ENCODE measurements at places on chromosomes 4 and X.
A peak's percentile ranks its signal among the peaks of the same experiment; 100 is the strongest.

GRCh38 chr4:2419814-2420213, 1.1 kb downstream of the CFAP99 start:
- no peak for DNase-seq

GRCh38 chrX:18664947-18665346, 7.0 kb downstream of the RS1 start:
- DNase-seq: no peak

DNA sequence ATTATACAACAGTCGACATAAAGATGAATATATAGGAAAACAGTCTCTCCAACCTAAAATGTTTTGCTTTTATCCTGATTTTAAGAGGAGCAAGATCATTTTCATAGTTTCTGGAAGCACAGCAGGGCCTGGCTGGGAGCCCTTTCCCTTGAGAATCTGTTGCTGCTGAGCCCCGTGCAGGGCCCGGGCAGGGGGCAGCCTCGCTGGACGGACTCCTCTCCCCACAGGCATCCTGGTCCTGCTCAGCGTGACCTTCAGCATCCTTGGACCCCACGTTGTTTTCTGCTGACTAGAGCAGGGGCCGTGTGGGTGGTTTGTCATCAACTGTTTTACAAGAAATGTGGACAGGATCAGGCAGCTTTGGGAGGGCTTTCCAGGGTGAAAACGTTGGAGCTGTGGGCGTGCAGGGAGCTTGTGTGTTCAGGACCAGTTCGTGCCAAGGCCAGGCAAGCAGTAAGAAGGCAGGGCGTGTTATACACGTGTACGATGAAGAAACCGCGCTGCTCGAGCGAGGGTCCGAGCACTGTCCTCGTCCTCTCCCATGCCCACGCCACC, 25.0 kb downstream of the CPZ start:
- no peak for DNase-seq

GRCh38 chrX:24566240-24566639, 80.9 kb downstream of the PCYT1B start:
- no peak for DNase-seq

GRCh38 chrX:32987142-32987541, 224.2 kb downstream of the DMD start:
- DNase-seq: no peak

- no peak for DNase-seq
Measured at GRCh38 chr4:82797040-82797404, 1.6 kb downstream of the SCD5 start.

GRCh38 chr4:48187813-48188212, 53.8 kb upstream of the TXK start:
- no peak for DNase-seq

- DNase-seq: no peak
Measured at GRCh38 chr4:127630152-127630551, 2.6 kb upstream of the INTU start.

- DNase-seq: no peak
Measured at GRCh38 chr4:16019649-16020048, 56.7 kb upstream of the FGFBP2 start.

GRCh38 chrX:37378830-37379229, 29.7 kb downstream of the PRRG1 start:
- DNase-seq: no peak

- no peak for DNase-seq
Measured at GRCh38 chrX:117987373-117987772, 129.2 kb downstream of the KLHL13 start.

DNA sequence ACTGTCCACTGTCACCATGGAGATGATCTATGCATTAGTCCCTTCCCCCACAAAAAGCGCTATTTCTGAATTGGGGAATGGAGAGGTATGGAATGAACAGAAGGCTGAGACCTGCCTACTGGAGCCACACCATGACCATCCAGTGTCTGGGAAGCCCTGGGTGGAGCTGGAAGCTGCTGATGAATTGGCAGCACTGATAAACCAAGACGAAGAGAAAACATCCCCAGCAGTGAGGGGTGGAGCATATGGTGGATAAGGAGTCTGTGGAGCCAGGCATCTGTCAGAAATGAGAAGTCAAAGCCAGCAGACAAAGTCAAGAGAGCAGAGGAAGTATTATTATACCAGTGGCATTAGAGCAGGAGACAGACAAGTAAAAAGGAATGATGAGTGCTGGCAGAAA, 13.2 kb downstream of the CC2D2A start:
- DNase-seq: no peak

DNA sequence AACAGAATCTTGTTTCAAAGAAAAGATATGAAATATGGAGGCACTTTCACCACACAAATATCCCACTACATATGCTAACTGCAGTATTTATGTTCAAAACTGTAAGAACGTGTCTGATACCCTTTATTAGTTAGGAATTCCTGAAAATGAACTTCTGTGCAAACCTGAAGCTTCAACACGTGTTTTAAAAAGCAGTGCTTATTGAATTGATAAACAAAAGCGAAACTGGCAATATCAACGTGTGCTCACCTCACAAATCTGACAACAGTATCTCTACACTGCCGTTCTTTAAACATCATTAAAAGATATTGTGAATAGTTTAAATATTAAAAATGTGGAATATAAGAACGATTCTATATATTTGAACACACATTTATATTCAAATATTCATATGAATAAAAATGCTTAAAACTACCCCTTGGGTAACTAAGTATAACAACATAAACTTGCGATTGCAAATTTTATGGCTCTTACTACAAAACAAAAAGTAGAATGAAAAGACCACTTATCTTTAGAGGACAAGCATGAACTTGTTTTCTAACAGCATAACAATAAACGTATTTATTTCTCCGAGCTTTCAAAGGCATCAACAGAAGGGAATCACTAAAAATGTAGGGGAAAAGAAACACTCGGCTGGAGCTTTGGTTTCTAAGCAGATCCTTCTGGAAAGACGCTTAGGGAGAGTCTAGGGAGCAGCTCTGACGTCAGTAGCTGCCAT, at the start of gene LRP2BP:
Gene LRP2BP, minus strand, starts transcription at position 687 of the 718 bp plus-strand sequence. CDS start 17,738 bp downstream, outside the sequence.
- no peak for DNase-seq

DNA sequence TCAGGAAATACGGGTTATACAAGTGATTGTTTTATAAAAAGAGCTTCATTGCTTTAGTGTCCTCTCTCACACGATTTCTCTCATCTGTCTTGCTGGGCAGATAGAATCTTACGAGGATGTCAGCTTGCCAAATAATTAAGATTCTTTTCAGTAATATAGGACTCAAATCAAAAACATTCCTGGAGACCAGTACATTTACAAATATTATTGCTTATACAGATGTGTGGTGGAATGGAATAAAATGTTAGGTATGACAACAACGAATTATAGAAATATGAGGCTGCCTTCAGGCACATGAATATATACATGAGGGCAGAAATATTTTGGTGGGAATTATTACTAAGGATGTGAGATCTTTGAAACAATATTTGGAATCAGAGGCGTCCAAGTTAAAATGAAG, 88.9 kb downstream of the GC start:
- no peak for DNase-seq

DNA sequence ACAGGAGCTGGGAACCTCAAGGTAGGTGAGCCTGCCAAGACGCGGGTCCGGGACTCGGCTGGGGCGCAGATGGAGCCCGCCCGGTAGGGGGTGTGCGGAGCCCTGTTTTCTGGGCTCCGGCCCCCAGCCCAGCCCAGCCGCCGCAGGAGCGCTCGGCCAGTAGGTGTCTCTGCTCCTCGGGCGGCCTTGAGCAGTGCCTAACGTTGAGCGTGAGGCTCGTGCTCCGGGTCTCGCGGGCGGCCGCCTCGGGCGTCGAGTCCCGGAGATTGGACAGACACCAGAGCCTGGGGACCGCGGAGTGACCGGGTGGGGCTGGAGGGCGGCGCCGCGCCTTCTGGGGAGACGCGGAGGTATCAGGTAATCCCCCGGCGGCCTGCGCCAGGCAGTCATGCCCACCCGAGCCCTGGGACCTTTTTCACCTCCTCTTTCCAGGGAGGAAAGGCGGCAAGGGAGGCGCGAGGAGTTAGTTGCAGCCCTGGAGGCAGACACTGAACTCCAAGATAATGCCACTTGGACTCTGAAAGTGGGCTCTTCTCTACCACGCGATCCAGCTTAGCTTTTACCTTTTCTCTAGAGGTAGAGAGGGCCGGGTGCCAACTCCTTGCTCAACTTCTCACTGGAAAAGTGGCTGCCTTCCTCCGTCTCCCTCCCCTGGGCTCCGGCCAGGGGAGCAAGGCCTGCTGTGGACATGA, 14.5 kb upstream of the FGG start:
- no peak for DNase-seq

DNA sequence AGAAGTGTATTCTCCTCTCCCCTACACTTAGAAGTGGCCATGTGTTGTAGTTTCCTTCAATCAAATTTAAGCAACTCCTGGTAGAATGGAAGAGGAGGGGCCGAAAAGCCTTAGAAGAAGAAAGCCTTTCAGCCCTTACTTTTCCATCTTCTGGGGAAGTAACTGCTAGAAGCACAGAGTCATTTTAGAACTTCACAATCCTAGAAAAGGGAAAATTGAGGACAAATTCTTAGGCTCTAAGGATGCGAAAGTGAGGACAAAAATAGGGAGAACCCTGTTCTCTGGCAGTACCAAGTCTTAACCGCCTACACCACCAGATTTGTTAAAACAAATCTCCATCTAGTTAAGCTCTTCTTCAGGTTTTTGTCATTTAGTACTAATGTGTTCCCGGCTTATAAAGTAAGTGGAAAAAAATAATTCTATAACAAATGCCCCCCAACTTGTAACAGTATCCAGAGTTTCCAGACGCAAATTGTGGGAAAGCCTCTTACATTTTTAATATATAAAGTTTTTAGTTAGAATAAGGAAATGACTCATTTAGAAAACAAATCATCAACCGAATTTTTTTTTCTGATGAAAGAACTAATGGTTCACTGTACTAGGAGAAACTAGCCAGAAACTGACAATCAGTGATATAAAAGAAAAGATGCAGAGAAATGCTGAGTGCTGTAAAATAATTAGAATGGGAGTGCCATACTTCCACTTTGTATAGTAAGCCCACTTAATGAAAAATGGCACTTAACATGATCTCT, 76.0 kb downstream of the ARAP2 start:
- no peak for DNase-seq

DNA sequence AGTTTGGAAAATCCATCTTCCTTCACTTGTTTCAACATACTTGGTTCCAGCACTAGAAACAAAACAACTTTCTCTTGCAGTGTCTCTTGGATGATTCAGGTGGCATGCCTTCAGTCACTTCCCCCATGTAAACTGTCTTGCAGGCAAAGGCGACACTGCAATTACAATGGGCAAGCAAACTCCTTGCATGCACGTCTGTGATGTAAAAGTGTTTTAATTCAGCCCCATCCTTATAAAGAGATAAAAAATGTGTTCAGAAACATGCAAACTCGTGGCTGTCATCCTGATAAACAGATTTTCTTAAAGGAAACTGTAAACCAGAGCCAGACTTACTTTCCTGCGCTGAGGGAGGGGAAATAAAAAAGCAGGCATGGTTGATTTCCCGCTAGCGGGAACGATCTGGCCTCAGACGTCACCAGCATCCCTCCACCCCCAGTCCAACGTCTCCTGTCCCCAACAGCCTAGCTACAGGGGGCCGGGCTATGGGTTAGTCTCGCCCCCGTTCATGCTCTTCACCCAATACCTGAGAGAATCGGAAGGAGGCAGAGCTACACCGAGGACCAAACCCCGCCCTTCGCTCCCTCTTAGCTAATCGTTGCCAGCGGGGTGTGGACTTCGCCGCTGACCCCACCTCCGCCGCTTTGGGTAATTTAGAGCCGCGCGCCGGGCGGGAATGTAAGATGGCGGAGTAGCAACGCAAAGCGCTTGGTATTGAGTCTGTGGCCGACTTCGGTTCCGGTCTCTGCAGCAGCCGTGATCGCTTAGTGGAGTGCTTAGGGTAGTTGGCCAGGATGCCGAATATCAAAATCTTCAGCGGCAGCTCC, at the start of gene PRPS1:
Gene PRPS1, plus strand, starts transcription at position 673 of the 824 bp plus-strand sequence. Its CDS starts 119 bp downstream, at position 792.
- DNase-seq: peak; percentile 79

- peak; percentile 89 for DNase-seq
Measured at GRCh38 chr4:134027931-134028330, 173.7 kb downstream of the PABPC4L start.

DNA sequence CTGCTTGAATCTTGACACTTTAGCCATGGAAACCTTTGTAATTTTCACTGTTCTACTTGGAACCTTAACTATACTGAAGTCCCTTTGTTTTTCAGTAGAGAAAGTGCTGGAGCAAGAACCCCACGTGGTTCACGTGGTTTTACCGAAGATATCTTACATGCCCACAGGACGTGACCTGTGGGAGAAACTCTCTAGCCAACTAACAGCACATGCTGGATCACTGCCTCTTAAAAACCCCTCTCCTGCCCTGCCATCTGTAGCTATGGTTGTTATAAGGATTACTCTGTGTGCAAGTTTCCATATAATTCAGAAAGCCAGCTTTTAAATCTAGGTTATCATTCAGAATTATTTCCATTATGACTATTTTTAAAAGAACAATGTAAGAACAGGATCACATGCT, 30.2 kb downstream of the SPANXD start:
- DNase-seq: no peak

DNA sequence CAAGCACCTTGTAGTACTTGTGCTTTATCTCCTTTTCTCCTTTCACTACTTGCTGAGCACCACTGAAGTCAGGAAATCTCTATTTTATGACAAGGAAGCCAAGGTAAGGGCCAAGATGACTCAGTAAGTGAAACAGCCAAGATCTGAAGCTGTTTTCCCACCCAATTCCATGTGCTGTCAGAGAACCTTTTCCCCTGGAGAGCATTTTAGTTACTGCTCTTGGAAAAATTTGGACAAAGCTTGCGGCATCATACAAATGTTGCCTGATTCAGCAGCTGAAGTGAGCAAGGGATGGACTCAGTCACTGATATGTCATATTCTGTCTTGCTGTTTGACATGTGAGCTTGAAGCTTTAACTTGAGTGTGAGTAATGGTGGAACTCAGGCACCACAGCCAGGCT, 391.4 kb downstream of the RAB28 start:
- no peak for DNase-seq

DNA sequence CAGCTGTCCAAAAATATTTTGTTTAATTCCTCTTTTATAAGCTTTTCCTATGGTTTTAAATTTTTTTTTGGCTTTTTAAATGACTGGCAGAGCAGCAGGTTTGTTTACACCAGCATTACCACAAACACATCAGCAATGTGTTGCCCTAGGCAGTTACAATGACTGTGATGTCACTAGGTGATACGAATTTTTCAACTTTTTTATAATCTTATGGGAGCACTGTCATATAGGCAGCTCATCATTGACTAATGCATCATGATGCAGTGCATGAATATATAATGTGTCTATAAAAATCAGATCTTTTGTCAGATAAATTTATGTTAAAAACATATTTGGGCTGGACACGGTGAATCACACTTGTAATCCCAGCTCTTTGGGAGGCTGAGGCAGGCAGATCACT, 231.6 kb upstream of the SLIT2 start:
- DNase-seq: no peak

DNA sequence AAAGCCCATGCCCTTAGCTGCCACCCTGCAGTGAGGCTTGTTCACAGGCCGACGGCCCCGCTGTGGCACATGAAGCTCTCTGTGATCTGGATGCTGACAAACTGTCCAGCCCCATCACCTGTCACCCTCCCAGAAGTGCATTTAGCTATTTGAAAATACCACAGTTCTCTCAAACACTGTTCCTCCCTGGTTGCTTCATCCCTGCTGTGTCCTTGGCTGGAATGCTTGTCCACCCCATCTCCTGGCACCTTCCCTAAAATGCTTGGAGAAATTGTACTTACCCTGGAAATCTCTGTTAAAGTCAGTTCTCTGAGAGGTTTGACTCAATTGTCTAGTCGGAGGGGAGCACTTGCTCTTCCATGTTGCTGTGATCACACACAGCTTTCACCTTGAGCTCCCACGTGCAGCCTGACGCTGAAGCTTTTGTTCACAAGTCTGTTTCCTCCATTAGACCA, 10.1 kb downstream of the SYNPO2 start:
- no peak for DNase-seq
